Bone marrow (tissue), 2 donors: ENCODE measurements at places on chromosomes 5 and 9.

DNA sequence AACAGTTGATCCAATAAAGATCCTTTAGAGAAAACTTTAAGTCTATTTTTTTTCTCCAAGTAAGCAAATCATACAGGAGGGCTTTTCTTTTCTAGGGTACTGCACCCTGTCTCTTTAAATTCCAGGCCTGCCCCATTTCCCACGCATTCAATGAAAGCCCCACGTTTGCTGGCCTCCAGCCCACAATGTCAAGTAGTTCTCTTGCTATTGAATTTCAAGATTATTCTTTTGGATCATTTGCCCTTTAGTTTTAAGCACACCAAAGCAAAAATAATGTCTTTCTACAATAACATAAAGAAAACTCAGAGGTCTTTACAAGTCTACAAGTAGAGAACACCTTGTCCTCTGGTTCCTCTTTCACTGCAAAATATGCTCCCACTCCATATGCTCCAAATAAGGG lies 15.6 kb downstream of the MLLT3 start:
- peak; percentile 32 for DNase-seq

DNA sequence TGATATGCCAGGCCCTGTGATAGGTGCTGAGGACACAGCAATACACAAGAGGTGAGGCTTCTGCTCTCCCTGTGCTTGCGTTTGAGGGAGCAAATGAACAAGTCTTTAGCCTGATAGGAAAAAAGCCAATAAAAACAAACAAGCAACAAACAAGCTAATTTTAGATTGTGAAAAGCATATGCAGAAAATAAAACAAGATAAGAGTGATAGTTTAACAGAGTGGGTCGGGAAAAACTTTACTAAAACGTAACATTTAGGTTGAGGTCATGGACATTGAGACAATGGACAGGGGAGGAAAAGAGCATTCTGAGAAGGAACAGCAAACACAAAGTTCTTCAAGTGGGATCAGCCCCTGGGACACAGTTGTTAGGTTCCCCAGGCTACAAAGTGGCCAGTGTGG lies 4.3 kb downstream of the SMIM3 start:
- DNase-seq: no peak

GRCh38 chr5:68519143-68519542 lies 303.6 kb downstream of the PIK3R1 start:
- no peak for DNase-seq

DNA sequence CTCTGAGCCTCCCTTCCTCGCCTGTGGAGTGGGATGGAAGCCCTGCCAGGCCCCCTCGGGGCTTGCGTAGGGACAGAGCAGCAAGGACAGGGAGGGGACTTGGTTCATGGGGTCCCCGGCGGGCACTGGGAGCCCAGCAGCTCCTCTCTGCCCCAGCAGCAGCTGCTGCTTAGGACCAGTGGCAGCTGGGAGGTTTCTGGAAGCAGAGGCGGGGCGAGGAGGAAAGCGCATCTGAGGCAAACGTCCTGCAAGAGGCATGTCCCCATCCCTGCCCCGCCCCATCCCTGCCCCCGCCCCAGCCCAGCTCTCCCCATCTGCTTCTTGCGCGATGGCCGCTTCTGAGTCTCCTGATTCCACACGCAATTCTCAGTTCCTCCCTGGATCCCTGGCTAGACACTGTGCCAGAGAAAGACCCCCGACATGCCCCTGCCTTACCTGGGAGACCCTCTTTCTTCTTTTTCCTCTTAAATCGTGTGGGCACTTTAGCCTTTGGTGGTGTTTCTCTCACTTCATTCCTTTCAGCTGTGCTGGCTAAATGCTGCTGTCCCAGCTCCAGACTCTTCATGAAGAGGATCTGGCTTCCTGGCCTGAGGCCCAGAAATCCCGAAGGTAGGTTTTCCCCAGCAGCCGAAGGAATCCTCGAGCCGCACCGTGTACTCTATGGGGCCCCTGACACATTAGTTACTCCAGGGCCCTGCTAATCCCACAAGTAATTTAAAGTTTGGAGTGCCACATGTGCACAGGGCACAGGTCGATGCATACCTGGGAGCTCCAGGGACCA lies 4.4 kb upstream of the OR2S2 start:
- no peak for DNase-seq

- no peak for DNase-seq
These were observed 205.6 kb downstream of the GADD45G start for GRCh38 chr9:89810431-89810830.

- DNase-seq: no peak
These were observed 241.8 kb downstream of the CDH12 start for GRCh38 chr5:22611327-22611726.

GRCh38 chr9:98838868-98839565 lies 31.5 kb downstream of the GALNT12 start:
- no peak for DNase-seq

DNA sequence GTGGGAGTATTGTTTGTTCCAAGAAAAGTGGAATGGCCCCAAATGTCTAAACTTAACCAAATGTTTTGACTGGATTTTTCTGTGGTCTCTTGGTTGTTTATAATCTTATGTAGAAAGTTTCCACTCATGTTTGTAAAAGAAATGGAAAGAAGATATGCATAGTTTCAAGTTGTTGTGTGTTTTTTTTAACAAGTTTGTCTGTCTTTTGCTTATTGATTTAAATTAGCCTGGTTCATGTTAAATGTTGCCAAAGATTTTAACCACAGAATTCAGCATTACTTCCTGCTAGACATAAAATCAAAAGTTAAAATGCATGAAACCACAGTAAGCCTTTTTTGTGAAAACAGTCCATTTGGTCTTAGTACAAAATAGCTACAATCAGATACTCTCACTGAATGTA lies 14.0 kb downstream of the PPWD1 start:
- no peak for DNase-seq

GRCh38 chr5:15791859-15792258 lies 291.9 kb downstream of the FBXL7 start:
- DNase-seq: no peak

DNA sequence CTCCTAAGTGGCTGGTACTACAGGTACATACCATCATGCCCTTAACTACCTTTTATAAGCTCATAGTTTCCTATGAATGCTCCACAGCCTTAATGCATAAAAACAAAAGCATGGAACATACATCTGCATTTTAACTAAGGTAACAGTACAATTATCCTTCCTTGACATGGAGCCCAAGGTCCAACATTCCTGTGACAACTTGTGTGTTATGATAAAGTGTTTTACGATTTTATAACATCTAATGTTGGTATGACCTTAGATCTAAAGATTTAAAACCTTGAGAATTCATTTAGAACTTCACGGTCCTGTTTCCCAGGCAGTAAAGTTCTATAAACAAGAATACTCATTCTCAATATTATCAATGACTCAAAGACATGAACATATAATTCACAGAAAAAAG lies 43.1 kb downstream of the GNG10 start:
- no peak for DNase-seq

DNA sequence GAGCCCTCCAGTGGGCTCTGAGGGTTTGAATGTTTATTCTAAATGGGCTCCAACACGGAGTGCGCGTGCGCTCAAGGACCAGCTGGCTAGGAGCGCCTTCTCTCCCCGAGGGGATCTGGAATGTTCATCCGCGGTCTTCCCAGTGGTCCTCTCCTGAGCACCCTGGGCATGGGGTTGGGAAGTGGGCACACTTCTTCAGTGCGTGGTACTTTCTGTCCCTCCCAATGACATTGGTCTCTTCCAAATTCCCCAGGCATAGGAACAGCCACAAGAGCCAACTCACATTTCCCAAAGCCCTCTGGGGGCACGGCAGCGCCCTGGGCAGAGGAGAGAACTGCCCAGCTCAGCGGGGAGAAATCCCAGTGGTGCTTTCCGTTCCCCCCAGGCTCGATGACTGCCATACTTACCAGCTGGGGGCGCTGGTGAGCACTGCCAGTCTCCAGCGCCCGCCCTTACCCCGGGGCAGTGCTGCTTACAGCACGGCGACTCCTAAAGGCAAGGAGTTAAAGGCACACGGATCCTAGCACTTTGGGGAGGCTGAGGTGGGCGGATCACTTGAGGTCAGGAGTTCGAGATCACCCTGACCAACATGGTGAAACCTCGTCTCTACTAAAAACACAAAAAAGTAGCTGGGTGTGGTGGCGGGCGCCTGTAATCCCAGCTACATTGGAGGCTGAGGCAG lies 29.9 kb upstream of the OBP2B start:
- peak; percentile 66 for DNase-seq

- DNase-seq: no peak
These were observed 8.9 kb downstream of the PRRT1B start for GRCh38 chr9:131554087-131554842.

DNA sequence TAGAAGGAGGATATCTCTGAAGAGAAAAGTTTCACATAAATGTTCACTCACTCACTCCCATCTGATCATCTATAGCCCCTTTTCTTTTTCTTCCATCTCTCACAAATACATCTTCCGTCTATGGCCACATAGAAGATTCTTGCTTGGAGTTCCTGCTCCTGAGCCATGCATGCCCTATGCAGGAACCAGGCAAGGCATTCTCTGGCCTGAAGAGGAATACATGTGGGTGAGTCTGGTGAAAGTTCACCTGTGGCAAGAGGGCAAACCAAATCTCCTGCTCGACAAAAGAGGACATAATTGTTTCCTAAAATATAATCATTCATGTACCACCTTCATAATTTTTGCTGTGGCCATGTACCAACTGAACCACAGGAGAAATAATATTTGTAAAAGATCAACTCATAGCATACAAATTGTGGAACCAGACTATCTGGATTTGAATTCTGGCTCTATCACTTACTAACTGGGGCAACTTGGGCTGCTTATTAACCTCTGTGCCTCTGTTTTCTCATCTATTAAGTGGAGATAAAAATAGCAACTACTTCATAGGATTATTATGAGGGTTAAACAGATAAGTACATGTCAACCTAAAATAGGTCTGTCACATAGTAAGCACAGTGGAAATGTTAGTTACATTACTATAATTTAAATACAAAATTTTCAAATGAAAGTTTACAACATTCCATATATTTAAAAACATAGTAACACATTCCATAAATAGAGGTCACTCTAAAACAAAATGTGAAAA lies 121.2 kb upstream of the NFIB start:
- DNase-seq: no peak

DNA sequence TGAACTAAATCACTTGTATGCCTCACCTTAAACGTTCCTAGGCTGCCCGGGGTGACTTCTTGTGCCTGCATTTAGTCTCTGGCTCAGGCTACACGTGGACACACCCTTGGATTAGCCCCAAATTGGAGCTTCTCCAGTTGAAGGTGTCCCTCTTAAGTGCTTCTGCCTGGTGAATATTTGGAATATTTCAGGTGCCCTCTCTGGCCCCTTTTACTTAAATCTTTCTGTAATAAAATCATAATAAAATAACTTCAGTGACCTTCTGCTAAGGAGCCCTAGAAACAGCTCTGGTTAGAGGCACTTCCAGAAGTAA lies 74.3 kb upstream of the KLF9 start:
- no peak for DNase-seq

DNA sequence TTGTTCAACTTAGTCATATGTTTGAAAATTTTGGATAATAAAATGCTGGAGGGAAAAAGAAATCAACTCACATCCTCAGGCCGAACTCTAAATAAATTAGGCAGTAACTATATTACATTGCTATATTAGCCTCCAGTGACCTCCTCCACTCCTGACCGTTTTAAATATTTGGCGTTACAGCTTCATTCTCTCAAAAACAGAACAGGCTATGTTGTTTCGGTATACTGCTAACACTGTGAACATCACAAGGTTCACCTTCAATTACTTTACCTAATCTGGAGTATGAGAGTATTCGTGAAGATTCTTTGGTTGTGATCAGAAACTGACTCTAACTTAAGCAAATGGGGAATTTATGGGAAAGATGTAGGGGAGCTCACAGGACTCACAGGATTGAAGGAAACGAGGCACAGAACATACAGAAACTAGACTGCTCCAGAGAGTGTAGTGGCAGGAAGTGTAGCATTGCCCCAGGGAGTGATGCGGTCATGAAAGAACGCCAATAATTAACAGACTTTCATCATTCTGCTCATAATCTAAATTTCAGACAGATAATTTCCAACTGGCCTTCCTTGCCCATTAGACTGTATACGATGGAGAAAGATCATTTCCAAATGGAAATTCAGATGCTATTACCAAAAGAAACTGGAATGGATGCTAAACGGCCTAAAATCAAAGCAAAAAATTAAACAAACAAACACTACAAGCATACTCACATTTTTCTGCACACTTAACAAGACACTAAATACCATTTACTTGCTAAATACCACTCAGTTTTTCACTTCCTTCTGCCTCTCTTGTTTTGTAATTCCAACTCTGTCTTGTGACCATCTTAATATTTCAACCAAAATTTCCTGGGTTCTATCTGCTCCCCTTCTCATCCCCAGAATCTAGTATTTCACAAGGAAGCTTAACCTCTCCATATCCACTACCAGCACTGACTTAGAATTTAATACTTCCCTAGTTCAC lies 110.1 kb upstream of the LPAR1 start:
- DNase-seq: no peak

DNA sequence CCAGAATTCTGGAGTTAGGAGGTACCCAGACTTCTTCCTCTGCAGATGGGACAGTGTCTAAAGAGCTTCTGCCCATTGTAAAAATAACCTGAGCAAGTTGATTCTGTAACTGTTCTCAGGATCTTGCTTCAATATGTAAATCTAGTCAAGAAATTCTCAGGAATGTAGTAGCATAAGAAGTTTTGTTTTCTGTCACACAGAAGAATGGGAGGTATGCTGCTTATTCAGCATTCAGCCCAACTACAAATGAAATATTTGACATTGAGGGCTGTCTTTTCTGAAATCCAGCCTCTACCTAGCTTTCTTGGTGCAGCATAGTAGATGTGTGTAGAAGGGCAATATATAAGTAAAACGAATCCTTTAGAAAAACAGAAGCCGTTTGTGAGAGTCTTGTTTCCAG lies 13.8 kb downstream of the MACIR start:
- no peak for DNase-seq
